Neural crest cell (in vitro differentiated cells): ENCODE measurements at places on chromosomes 5 and 9.

DNA sequence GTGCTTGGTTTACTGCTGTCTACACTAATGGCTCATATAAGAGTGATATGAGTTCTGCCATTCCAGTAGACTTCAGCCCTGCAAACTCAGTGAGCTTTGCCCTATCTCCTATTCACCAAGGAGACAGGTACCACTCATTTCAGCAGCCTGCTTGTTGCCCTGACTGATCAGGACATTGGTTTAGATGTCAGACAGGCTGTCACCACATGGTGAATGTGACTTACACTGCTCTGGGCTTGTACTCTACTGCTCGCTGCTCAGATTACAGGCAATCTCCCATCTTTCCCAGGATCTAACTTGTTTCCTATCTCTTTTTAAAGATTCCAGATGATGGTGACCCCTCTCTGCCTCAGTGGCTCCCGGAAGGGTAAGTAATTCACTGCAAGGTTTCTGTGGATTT lies 123.3 kb upstream of the RUSC2 start:
- no peak for DNase-seq

DNA sequence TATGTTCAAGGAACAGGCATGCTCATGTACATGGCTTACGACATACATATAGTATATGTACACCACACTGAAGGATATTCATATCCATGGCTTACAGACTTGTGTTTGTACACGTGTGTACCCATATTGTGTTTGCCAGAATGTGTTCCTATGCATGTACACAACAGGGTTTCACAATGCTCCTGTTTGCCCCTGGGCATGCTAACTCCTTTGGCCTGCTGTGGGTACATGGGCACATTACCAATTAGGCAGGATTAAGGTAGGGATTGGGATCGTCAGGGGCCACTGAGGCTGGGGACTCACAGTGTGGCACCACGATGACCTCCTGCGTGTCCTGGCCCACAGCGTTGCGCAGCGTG lies 26.2 kb downstream of the PDGFRB start:
- DNase-seq = no peak

DNA sequence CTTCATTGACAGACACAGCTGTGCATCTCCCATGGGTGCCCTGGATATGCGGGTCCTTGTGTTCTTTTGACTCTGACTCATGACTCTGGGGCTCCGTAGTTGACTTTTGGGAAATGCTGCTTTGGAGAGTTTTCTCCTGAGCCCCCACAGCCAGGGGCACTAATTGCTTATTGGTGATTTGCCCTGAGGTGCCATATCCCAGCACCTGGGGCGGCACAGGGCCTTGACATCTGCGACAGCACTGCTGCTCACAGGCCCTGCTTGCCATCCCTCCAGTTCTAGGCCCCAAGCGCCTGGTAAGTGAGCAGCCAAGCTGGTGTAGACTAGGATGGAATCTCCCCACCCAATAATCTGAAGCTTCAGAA lies 75.1 kb downstream of the AMBP start:
- no peak for DNase-seq

DNA sequence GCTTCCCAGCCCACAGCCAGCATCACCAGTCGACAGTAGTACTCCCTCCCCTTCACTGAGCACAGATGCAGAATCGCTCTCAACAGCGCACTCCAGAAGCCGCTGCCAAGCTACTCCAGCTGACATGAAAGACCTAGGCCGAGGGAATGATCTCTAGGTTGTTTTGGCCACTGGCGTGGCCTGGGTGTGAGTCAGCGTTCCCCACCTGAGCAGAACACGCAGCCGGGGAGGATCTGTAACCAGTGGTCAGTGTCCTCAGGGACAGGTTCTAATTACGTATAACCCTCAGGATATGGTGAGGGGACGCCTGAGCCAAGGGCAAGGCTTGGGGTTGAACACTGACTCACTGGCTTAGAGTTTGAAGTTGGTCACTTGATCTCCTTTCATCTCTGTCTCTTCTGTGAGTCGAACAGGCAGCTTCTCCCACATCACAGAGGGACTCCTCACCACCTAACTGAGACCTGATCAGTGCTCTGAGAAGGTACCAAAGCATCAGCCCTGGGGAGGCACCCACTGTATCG lies 76.9 kb upstream of the IL17B start:
- no peak for DNase-seq

DNA sequence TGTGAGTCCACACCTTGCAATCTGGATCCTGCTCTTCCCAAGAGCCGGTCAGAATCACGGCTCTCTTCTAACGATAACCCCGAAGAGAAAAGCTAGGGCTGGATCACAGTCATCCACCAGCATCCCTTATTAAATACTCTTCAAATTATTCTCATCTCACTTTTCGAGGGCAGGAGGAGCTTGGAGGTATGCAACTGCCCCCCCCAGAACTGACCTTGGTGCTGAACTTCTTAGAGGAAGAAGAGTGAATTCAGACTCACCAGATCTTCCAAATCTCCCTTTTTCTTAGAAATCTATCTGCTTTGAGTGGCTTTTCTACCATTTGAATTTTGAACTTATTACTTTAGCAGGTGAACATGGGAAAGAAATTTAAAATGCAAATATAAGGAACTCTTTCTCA lies 75.7 kb downstream of the MED10 start:
- DNase-seq = no peak

GRCh38 chr5:129104915-129105455 lies 10.4 kb downstream of the ISOC1 start:
- no peak for DNase-seq
